ENCODE measurements at places on chromosomes 4 and X.
A peak's percentile ranks its signal among the peaks of the same experiment; 100 is the strongest.

DNA sequence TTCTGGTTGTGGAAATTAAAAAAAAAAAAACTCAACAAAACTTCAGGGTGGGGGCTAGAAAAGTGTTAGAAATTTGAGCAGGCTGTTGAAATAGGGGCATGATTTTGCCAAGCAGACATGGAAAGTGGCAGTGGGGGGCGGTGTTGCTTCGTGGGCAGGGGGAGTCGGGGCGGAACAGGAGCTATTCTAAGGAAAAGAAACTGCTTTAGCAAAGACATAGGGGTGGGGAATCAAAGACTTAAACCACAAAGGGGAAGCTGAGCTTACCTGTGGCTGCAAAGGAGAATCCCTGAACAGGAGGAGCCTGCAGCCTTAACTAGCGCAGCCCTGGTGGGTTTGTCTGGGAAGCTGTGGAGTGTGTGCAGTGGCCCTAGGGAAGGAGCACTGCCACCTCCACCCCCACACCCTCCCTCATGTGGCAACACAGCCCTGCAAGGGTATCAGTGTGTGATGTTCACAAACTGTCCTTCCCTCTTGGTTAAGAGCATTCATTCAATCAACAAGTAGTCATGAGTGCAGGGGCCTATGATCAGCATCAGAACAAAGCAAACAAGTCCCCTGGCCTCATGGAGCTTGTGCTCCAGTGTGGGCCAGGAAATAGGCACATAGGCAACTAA, 20.5 kb downstream of the SEL1L3 start:
- DNase-seq: no peak

DNA sequence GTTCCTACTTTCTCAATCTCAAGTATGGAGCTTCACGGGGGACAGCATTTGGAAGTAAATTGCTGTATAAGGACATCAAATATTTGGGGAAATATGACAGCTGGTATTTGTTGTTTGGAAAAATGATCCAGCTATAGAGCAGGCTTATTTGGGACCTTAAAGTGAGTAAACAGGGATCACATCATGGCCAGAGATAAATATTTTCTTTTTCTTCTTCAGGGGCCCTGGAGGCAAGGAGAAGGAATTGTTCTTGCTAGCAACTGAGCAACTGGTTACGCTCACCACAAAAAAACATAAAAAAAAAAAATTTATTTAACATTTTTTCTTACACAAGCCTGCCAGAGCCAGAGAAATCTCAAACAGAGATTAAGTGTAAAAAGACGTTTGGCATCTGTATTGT, 277.2 kb upstream of the UGT8 start:
- DNase-seq: no peak

GRCh38 chr4:118941799-118942198, 53.1 kb downstream of the SYNPO2 start:
- no peak for DNase-seq

DNA sequence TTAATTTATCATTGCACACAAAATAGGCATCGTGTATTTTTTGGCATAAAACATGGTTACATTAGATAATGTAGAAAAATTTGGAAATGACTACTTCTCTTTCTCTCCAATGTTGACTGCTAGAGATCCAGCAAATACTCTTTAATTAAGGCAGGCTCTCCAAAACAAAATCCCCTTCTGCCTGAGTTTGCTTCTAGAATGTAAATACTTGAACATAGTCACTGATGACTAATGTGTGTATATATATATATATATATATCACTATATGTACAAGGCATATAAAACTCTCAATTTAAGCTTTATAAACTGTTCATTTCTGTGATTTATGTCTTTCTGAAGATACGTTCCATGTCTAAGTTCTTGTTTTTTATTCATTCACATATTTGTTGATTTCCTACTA, 67.2 kb upstream of the CAMK2D start:
- DNase-seq: no peak

DNA sequence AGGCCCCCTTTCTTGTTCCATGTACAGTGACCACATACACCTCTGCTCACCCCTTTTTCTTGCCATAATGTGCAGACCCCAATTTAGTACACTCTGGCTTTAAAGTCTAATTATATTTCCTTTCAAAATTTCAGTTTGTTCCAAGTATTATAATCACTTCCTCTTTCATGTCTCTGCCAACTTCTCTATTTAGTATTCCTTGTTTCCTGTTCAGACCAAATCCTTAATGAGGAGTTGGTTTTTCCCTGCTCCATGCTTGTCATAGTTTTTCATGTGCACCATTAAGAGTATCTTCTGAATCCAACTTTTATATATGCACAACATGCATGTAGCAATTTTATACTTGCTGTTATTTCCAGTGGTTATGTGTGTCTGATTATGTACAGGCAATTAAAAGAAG, 32.3 kb downstream of the USP53 start:
- DNase-seq: no peak

GRCh38 chr4:74084984-74085383, 14.0 kb downstream of the CXCL2 start:
- no peak for DNase-seq

GRCh38 chr4:100540131-100540530, 22.3 kb upstream of the EMCN start:
- no peak for DNase-seq

DNA sequence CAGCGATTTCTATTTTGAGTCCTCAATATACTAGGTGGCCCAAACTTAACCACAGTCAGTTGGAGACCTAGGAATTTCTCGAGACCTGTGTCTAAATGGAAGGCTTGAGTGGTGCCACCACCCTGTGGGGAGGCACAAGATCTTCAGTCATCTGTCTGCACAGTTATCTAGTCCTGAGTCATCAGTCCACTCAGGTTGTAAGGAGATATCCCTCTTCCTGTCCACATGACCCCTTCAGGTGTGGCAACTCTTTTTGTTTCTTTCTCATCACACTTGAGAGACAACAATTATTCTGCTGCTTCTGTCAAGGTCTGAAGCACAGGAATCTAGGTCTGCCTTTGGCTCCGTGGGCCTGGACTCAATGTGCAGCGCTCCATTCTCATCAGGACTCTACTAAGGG, 64.4 kb upstream of the IBSP start:
- no peak for DNase-seq

GRCh38 chrX:131783555-131784308, 239.4 kb upstream of the STK26 start:
- DNase-seq: peak; percentile 92

All from femur (tissue), 1 donor.